ENCODE measurements at places on chromosomes 5 and 9.

GRCh38 chr9:110049699-110050450 lies 158.1 kb downstream of the C9orf152 start:
- DNase-seq = peak; percentile 45

GRCh38 chr5:150710165-150710564 lies 9.3 kb upstream of the RBM22 start:
- no peak for DNase-seq

GRCh38 chr9:24793787-24794186 lies 248.1 kb upstream of the IZUMO3 start:
- DNase-seq = no peak

GRCh38 chr5:161934486-161934885 lies 86.6 kb downstream of the GABRA1 start:
- no peak for DNase-seq

DNA sequence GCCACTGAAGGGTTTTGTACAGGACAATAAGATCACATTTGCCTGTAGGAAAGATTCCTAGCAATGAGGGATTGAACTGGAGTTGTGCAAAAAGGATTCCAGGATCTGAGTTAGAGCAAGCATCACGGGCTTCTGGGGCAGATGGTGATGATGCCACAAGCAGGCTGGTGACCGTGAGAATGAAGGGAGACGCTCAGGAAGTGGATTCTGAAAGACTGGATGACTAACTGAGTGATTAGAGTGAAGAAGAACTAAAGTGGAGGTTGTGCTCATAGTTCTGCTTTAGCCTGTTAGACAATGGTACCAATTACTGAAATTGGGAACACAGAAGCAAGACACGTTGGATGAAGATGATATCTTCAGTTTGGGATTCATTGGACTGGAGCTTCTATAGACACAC lies 168.2 kb downstream of the CD180 start:
- DNase-seq = no peak

- DNase-seq = peak; percentile 54
These were observed 18.7 kb downstream of the MYMK start for GRCh38 chr9:133505901-133506652.

GRCh38 chr5:59745415-59745863 lies 148.1 kb downstream of the PDE4D start:
- DNase-seq = peak; percentile 91

- peak; percentile 53 for DNase-seq
These were observed 607.8 kb downstream of the BNC2 start for GRCh38 chr9:16262477-16263261.

- no peak for DNase-seq
These were observed 77.9 kb downstream of the SLCO4C1 start for GRCh38 chr5:102218159-102218558.

- no peak for DNase-seq
These were observed 216.8 kb upstream of the RFX3 start for GRCh38 chr9:3742586-3742985.

DNA sequence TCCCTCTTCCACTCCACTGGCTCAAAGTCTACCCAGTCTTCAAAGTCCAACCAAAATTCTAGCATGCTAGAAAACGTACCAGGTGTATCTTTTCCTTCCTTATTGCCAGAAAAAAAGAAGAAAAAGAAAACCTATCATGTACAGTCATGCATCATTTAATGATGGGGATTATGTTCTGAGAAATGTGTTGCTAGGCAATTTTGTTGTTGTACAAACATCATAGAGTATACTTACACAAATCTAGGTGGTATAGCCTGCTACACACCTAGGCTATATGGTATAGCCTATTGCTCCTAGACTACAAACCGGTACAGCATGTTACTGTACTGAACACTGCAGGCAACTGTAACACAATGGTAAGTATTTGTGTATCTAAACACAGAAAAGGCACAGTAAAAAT lies 104.8 kb downstream of the SREK1 start:
- peak; percentile 9 for DNase-seq

DNA sequence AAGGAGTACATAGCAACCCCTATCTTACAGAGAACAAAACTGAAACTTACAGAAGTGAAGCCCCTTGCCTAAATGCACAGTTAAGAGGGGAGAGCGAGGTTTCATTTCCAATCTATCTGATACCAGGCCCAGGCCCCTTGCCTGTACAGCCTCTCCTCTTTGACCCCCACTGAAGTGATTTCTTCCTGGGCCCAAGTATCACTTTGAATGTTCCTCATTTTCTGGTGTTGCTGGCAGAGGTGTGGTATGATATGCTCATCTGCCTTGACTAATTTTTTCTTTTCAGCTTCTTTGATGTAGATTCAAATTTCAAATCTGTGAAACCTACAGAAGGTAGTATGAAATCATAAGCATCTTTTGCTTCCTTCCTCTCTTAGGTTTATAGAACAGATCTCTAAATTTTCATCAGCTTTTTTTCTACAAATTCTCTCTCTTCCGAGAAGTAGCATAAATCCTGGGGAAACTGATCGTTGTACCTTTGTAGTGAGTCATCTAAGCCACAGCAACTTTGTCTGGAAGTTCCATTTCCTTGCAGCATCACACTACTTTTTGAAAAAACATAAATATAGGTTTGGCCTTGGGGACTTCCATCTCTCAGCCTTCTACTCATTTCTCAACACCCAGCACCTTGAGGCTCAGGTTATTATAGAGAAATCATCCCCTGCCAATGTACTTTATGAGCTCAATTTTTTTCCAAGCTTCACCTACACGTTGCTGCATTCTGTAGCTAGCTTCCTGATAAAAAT lies 402.4 kb upstream of the PTGER4 start:
- no peak for DNase-seq

DNA sequence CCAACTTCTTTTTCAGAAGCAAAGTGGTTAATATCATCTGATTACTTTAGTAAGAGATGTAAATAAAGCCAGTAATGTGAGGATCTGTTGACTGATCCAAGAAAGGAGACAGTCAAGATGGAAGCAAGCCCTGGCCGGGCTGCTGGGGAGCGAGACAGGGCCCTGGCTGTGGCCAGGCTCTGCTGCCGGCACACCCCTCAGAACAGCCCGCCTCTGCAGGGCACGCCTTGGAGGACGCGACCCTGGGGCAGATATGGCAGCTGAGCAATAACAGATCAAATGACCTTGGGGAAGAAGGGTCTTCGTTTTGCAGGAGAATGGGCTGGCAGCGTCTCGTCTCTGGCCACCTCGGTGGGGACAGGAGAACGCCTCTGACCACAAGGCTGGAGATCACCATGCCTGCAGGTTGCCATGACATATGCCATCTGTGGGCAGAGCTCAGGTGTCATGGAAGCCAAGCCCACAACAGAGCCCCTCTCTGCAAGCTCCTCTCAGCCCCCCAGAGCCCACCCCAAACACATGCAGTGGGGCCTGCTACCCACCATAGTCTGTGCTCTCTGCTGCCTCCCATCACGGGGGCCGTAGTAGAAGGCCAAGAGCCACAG lies 206.5 kb downstream of the FANCC start:
- no peak for DNase-seq
